ENCODE measurements at places on chromosomes 1 and 21.

DNA sequence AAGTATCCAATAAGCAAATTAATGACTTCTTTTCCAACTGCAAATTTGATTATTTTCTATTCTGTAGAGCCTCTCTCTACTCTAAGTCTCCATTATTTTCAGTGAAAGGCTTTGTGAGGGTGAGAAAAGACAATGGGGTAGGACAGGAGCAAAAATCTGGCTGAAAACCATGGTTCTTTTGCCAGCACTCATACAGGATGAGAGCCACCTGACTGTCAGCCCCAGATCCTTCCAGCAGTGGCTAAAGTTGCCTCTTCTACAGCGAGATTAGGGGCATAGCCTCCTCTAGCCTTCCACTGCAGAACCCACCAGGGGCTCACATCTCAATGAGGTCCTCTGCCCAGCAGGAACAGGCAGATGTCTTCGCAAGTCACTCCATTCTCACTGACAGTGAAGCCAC lies 23.7 kb downstream of the NMNAT2 start:
- no peak for DNase-seq

GRCh38 chr1:23638786-23639241 lies 52.8 kb upstream of the RPL11 start:
- DNase-seq, result no peak

- no peak for DNase-seq
Measured at GRCh38 chr1:35935442-35936388, 4.8 kb downstream of the AGO3 start.

- DNase-seq, result no peak
Measured at GRCh38 chr1:116900471-116901365, 9.0 kb upstream of the PTGFRN start.

GRCh38 chr1:164272156-164272555 lies 286.8 kb upstream of the PBX1 start:
- DNase-seq, result no peak
